Islet precursor cell (in vitro differentiated cells): ENCODE measurements at places on chromosomes 1 and 21.

DNA sequence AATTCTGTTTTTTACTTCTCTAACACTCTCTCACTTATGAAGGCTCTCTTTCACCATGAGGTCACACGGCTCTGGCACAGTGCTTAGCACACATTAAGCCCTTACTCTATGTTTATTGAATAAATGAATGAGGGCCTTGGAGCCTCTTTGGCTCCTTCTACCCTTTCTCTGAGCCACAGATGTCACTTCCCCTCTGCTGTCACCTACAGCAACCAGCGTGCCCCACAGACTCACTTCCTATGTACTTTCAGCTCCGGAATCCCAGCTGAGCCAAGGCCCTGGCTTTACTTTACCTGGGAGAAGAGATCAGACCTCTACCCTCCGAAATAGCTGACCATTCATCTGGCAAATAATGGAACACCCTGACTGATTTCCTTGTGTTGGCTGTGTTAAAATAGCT, 53.7 kb upstream of the HMCN1 start:
- DNase-seq = no peak

DNA sequence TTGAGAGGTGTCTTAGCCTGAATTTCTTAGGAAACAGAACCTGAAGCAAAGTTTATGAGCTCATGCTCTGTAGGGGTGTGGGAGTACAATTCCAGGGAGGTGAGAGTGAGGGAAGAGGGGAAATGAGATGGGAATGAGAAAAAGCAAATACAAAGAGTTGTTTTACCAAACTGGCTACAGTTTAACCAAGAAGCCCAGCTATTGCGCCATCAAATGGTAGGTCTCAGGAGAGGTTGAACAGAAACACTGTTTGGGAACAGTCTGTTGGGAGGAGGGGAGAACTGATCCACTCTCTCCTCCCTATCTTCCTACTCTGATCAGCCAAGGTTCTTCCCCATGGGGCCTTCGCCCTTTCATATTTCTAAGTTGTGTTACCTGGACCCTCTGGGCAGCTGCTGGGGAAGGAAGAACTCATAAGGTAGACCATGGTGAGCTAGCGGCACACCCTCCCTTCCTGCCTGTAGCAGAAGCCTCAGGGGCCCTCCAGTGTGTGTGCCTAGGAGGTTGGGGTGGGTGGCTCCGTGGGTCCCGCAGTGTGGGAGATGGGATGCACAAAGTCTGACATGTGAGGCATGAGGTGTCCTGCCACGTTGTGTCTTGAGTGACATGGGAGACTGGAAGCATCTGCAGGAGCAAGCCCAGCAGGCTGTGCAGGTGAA, 120.5 kb downstream of the UCK2 start:
- no peak for DNase-seq

DNA sequence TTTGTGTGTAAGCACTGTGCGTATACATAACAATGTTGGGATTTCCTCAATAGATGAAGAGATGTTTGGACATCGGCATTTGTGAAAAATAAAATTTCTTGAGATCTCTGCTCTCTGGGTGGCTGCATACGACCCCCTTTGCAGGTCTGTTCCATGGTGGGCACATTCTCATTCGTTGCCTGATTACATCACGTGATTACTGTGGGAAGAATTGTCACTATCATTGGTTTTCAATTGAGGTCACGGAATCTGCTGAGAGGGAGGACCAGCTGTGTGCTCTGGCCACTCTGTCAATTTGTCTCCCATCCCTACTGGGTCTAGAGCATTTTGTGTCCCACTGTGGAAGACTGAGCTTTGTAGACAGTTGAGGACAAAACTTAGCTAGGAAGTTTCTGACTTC, 81.8 kb downstream of the DISC1 start:
- DNase-seq = no peak

- DNase-seq = peak; percentile 51
Observed at GRCh38 chr1:73899311-73899710, 298.7 kb downstream of the LRRIQ3 start.
